ENCODE measurements at places on chromosomes 16 and 17.

GRCh38 chr17:15346066-15346595, 4.7 kb upstream of the TEKT3 start:
- peaks cover 23% of the 10 kb centered on the region for H3K27me3 ChIP-seq
- H3K27ac ChIP-seq: no peak overlapping the region
- H3K36me3 ChIP-seq: no peaks in the 10 kb centered on the region

- no peaks in the 10 kb centered on the region for H3K27me3 ChIP-seq
- H3K4me3 ChIP-seq: no peak overlapping the region
- H3K36me3 ChIP-seq: peaks cover 29% of the 10 kb centered on the region
- H3K4me1 ChIP-seq: peaks cover 3% of the 10 kb centered on the region
Measured at GRCh38 chr17:81572563-81573168, 20.5 kb upstream of the FAAP100 start.

- no peak for DNase-seq
- H3K36me3 ChIP-seq: no peaks in the 10 kb centered on the region
- H3K4me3 ChIP-seq: no peak overlapping the region
- H3K4me1 ChIP-seq: no peaks in the 10 kb centered on the region
- H3K27me3 ChIP-seq: peaks cover 8% of the 10 kb centered on the region
Measured at GRCh38 chr16:85286951-85287814, 174.9 kb upstream of the CIBAR2 start.

DNA sequence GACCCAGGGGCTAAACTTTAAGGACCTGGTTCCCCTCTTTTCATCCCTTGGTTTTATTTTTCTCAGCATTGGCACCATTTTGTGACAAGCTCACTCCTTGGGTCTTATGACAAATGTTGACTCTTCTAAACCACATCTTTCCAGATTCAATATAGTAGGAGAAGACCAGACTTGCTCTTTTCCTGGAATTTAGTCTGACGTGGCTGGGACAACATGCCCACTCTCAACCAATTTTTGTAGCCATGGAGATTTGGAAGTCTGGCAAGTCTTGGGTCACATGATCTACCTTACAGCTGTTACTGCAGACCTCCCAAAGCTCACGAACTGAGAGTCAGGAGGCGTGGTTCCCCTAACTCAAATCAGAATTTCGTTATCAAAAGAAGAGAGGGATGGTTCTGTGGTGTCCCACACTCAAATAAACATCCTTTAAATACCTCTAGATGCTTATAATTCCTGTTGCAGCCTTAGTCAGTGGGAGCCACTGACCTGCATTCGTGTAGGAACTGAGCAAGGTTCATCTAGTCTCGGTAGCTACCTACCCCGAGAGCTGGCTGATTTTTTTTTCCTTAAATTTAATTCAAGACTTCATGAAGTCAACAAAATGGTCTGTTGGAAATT, 683.5 kb downstream of the MAF start:
- peaks cover 1% of the 10 kb centered on the region for H3K27me3 ChIP-seq
- no peak for DNase-seq
- H3K4me3 ChIP-seq: no peak overlapping the region
- no peaks in the 10 kb centered on the region for H3K4me1 ChIP-seq
- no peak overlapping the region for H3K27ac ChIP-seq

GRCh38 chr17:60090417-60090816, 11.7 kb upstream of the HEATR6 start:
- peak overlapping the region; percentile 97 for H3K27ac ChIP-seq
- peaks cover 61% of the 10 kb centered on the region for H3K4me1 ChIP-seq
- H3K36me3 ChIP-seq: peaks cover 6% of the 10 kb centered on the region
- no peak overlapping the region for H3K4me3 ChIP-seq
- DNase-seq: no peak
- H3K27me3 ChIP-seq: no peaks in the 10 kb centered on the region

- H3K4me1 ChIP-seq: peaks cover 5% of the 10 kb centered on the region
- no peaks in the 10 kb centered on the region for H3K27me3 ChIP-seq
- peaks cover 4% of the 10 kb centered on the region for H3K36me3 ChIP-seq
Measured at GRCh38 chr16:104355-104754, 26.3 kb downstream of the MPG start.

DNA sequence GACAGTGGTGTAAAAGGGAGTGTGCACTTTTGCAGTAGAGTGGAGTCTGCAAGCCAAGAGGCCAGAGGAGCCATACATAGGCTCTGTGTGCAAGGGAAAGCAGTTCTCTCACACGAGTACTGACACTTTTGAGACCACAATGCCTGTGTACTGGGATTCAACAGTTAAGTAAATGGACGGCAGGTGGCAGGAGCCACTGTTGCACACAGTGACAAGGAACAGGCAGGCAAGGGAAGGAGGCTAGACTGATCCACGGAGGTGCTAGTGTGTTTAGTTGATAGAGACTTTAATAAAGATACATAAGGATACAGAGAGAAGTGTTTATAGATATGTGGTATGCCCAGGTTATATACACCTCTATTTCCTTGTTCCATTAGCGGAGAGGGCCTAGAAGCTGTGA, 67.0 kb downstream of the MPRIP start:
- H3K27ac ChIP-seq: peak overlapping the region; percentile 56
- peaks cover 61% of the 10 kb centered on the region for H3K4me1 ChIP-seq
- no peak for DNase-seq

DNA sequence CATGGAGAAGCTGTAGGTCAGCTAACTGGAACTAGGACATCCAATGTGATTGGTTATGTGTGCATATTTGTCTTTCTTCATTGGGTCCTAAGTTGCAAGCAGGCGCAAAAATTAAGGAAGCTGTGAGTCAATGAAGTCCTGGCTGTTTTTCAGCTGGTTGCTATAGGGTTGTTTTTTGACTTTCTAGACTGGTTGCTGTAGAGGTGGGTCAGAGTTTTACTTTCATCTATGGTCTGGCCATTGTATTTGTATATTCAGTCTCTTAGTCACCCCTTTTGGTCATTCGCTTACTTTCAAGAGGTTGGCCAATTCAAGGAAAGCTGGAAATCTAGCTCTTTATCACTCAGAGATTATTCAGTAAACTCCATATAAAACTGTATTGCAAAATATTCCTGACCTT, 62.0 kb upstream of the AMZ2 start:
- no peaks in the 10 kb centered on the region for H3K27me3 ChIP-seq
- H3K36me3 ChIP-seq: peaks cover 1% of the 10 kb centered on the region
- H3K27ac ChIP-seq: peak overlapping the region; percentile 88
- no peak overlapping the region for H3K4me3 ChIP-seq
- no peak for DNase-seq

DNA sequence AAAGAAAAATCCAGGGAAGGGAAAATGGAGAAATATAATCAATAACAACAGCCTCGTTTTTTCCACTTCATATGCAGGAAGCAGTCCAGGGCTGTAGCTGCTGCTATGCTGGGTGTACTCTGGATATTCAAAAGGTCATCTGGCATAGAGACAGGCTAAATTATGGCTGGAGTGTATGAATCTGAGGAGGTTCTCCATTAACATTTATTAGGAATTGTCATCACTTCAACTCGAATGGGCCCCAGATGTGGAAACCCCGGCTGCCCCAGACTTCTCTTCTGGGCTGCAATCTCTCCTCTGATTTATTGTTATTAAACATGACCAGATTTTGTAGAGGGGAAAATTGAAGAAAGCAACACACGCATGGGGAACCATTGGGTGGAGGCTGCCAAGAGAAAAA, 33.5 kb upstream of the SKAP1 start:
- no peaks in the 10 kb centered on the region for H3K36me3 ChIP-seq
- no peaks in the 10 kb centered on the region for H3K4me1 ChIP-seq
- no peak overlapping the region for H3K4me3 ChIP-seq
- peaks cover 12% of the 10 kb centered on the region for H3K27me3 ChIP-seq

DNA sequence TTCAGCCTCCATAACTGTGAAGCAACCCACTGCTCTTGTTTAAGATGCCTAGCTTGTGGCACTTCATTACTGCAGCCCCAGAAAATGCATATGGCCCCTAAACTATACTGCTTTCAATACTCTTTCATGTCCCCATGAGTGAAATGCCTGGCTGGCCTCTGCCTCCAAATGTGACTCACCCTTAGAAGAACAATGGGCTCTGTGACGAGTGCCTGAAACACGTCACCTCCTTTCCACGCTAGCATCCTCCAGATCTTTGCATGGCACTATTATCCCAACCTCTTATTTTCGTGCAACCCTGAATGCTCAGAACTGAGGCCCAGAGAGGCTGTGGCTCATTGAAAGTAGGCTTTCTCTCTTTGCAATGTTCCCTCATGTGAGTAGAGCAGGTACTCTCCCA, 233.1 kb downstream of the CBLN1 start:
- H3K27ac ChIP-seq: no peak overlapping the region
- H3K4me1 ChIP-seq: no peaks in the 10 kb centered on the region
- H3K4me3 ChIP-seq: no peak overlapping the region
- H3K27me3 ChIP-seq: no peaks in the 10 kb centered on the region

DNA sequence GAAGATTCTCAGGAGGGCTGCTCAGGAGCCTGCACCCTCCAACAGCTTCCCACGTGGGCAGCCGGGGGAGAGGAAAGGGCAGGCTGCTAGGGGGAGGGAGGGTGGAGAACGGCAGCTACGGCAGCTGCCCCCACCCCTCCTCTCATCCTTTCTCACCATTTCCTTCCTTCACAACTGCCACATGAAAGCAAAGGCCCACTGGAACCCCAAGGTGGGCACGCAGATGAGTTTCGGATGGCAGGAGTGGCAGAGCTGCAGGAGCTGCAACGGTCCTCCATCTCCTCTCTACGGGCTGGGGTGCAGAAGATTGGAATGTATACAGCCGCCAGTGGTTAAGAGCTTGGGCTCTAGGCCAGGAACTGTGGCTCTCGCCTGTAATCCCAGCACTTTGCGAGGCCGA, 77.7 kb downstream of the GAS7 start:
- no peak overlapping the region for H3K4me3 ChIP-seq
- H3K4me1 ChIP-seq: peaks cover 23% of the 10 kb centered on the region
- H3K27me3 ChIP-seq: peaks cover 9% of the 10 kb centered on the region
- no peak overlapping the region for H3K27ac ChIP-seq
- H3K36me3 ChIP-seq: no peaks in the 10 kb centered on the region

DNA sequence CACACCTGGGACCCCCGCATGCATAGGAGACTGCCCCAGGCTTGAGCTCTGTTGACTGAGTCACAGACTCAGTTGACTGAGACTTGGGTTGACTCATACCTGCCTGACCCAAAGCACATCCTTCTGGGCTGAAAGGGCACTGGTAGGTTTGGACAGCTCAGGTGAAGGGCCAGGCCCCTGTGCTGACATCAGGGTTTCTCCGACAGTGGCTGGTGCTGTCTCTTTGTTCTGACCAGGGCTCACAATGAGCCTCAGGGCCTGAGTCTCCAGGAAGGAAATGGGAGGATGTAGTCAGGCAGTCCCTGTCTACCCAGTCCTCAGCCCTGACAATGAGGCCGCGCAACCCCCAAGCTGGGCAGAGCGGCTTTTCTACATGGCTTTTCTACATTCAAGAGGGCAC, 6.5 kb downstream of the SPNS2 start:
- H3K36me3 ChIP-seq: no peaks in the 10 kb centered on the region
- peaks cover 23% of the 10 kb centered on the region for H3K27me3 ChIP-seq
- H3K4me1 ChIP-seq: peaks cover 17% of the 10 kb centered on the region

DNA sequence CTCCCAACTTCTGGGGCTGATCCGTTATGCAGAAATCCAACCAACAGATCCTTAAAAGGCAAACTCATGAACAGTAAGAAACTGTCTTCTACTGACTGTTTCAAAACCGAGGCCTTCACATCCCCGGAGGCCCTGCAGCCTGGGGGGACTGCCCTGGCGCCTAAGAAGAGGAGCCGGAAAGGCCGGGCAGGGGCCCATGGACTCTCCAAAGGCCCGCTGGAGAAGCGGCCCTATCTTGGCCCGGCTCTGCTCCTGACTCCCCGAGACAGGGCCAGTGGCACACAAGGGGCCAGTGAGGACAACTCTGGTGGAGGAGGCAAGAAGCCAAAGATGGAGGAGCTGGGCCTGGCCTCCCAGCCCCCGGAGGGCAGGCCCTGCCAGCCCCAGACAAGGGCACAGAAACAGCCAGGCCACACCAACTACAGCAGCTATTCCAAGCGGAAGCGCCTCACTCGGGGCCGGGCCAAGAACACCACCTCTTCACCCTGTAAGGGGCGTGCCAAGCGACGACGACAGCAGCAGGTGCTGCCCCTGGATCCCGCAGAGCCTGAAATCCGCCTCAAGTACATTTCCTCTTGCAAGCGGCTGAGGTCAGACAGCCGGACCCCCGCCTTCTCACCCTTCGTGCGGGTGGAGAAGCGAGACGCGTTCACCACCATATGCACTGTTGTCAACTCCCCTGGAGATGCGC, 39.5 kb downstream of the SREBF1 start:
- H3K4me1 ChIP-seq: peaks cover 4% of the 10 kb centered on the region
- no peak overlapping the region for H3K27ac ChIP-seq
- no peak for DNase-seq
- no peak overlapping the region for H3K4me3 ChIP-seq

DNA sequence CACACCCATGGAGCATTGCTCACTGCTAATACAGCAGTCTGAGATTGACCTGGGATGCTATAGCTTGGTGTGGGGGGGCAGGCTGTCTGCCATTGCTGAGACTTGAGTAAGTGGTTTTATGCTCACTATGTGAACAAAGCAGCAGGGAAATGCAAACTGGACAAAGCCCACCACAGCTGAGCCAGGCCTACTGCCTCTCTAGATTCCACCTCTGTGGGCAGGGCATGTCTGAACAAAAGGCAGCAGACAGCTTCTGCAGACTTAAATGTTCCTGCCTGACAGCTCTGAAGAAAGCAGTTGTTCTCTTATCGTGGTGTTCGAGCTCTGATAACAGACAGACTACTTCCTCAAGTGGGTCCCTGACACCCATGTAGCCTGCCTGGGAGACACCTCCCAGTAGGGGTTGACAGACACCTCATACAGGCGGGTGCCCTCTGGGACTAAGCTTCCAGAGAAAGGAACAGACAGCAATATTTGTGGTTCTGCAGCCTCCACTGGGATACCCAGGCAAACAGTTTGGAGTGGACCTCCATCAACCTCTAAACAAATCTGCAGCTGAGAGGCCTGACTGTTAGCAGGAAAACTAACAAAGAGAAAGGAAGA, 2204.8 kb downstream of the TP53TG3F start:
- no peaks in the 10 kb centered on the region for H3K36me3 ChIP-seq
- no peak overlapping the region for H3K27ac ChIP-seq
- no peaks in the 10 kb centered on the region for H3K27me3 ChIP-seq

DNA sequence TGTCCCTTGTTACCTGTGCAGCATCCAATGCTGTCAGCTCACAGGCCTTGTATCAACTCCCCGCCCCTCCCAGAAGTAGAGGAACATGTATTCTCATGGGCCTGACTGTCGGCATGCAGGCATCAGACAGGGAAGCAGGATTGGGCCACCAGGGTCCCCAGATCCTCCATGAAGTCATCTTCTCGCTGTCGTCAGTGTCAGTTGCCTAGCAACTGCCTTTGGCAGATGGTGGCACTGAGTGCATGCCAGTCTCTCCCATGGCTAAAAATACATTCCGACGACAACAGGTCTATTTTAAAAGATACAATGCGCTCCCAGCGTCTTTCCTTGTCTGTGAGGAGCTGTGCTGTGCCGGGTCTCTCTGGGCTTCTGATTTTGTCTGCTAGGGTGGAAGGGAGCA, 36.8 kb upstream of the CES5A start:
- no peak overlapping the region for H3K27ac ChIP-seq
- no peaks in the 10 kb centered on the region for H3K4me1 ChIP-seq
- no peak overlapping the region for H3K4me3 ChIP-seq
